ENCODE measurements at places on chromosomes 3 and 15. TPM values are rescaled to one million over a fixed set of nuclear protein-coding genes. Genes with fewer than 3 reads are reported as not detected.

The PXK gene
- total RNA-seq = 28.3 TPM

The SCAMP5 gene
- 0.43 TPM for total RNA-seq

The SCN11A gene
- not detected for total RNA-seq

The LDHAL6B gene
- total RNA-seq = not detected

The PLSCR2 gene
- total RNA-seq = not detected

The SLC35G2 gene
- 16.2 TPM for total RNA-seq

The NR1I2 gene
- 0.12 TPM for total RNA-seq

The FANCD2 gene
- total RNA-seq = 18.2 TPM

The TMEM43 gene
- total RNA-seq = 42.8 TPM

The BOC gene
- not detected for total RNA-seq

All from NCI-H460 (cell line).